ENCODE measurements at places on chromosomes 13 and 19. TPM values are rescaled to one million over a fixed set of nuclear protein-coding genes. Genes with fewer than 3 reads are reported as not detected.

The DPY19L3 gene
- total RNA-seq: 43.3 TPM

The OXGR1 gene
- total RNA-seq: 0.80 TPM

The C19orf67 gene
- total RNA-seq: not detected

The TICAM1 gene
- 0.38 TPM for total RNA-seq

The SPRYD7 gene
- total RNA-seq: 2.9 TPM

The ZNF415 gene
- total RNA-seq: 3.9 TPM

The KLK8 gene
- 4.6 TPM for total RNA-seq

The URAD gene
- not detected for total RNA-seq

The ELSPBP1 gene
- not detected for total RNA-seq

The CGB3 gene
- total RNA-seq: not detected

The N4BP2L2 gene
- 82.5 TPM for total RNA-seq

The NLRP4 gene
- total RNA-seq: 0.19 TPM

The PRSS57 gene
- not detected for total RNA-seq

The SMIM44 gene
- total RNA-seq: not detected

The DACT3 gene
- total RNA-seq: 2.6 TPM

The NALCN gene
- total RNA-seq: 0.04 TPM

The CGB8 gene
- total RNA-seq: not detected

The CAMSAP3 gene
- 29.9 TPM for total RNA-seq

The PTOV1 gene
- total RNA-seq: 194 TPM

The ADGRE3 gene
- total RNA-seq: not detected

The BRME1 gene
- 3.7 TPM for total RNA-seq

The F10 gene
- total RNA-seq: 0.76 TPM

Measured in GM23338 (cell line).